ENCODE measurements at places on chromosomes 5 and 9.

DNA sequence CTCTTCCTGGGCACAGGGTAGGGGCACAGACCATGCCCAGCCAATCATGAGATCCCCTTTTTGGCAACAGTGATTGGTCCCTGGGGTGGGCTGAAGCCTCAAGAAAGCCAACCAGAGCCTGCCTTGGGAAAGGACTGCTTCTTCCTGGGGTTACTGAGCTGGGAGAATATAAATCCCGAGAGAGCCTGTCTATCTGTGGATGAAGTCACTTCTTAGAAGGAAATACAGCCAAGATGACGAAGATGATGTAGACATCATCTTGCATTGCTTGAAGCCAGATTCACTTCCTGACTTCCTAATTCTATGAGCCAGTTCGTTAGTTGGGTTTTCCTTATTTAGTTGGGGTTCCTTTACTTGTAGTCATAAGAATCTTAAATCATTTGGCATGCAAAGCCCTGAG, 50.1 kb upstream of the PWWP2A start:
- DNase-seq, result no peak

DNA sequence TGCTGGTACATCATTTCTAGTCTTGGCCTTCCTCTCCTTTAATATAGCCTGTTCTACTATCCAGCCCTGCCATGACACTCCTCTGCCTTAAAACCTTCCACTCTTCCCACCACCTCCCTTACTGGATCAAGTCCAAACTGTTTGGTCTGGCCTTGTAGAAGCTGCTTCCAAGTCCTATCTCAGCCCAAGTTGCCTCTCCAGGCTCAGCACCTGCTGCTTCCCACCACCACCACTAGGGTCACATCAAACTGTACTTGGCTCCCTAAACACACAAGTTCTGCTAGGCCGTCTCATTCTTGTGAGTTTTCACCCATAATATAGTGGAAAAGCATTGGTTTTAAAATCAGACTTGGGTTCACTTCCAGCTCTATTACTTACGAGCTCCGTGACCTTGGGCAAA, 1.4 kb downstream of the NDUFA8 start:
- DNase-seq, result no peak

GRCh38 chr9:33524306-33524947, 376 bp downstream of the ANKRD18B start:
- DNase-seq, result no peak

- no peak for DNase-seq
These were observed 3.4 kb downstream of the TLE1 start for GRCh38 chr9:81685763-81686613.

DNA sequence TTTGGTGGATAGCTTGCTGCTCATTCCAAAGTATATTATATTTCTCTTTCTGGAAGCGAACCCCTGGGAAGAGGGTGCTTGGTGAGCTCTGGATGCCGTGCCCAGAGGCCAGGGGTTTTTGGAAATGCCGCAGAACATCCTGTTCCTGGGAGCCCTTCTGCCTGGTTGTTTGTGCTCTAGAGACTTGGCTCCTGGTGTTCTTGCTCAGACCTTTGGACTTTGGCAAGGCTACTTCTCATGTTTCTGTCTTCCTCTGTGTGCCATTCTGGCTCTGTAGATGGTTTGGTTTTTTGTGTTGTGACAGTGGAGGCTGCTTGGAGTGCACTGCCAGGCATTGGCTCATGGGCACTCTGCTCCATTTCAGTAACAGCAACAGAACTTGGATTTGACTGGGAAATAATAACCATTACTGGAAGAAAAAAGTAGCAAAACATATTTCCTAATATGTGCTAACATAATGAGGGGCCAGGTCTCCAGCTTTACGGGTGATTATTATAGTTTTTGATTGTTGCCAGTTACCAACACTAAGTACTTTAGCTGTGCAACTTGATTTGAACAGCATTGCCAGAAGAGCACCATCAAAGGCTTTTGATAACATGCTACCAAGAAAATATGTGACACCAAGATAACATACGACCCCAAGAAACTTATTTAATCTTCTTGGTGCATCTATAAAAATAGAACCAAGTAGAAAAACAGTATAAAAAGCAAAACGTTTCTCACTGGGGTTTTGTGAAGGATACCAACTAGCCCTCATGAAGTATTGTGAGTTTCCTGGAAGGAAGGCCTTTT, 94.2 kb downstream of the PCSK1 start:
- no peak for DNase-seq

- no peak for DNase-seq
These were observed 471.3 kb downstream of the TMEM232 start for GRCh38 chr5:110255194-110255593.

- DNase-seq, result peak; percentile 60
These were observed 9.2 kb upstream of the GPRIN1 start for GRCh38 chr5:176619203-176619568.

DNA sequence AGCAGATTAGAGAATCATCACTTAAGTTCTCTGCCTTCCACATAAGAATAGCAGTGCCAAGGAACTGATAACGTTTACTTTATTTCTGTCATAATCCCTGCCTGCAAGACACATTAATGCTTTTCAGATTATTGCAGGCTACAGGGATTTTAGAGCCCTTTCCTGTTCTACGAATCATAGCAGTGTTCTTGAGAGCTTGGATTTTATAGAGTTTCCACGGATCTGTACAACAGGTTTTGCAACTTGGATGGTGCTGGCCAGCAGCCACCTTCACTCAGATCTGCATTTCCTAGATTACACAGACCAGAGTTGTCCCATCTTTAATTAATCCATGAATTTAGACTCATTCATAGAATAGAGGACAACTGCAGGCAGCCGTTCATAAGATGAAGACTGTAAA, 38.1 kb downstream of the SLC12A2 start:
- no peak for DNase-seq

GRCh38 chr5:29252390-29252789, 1941.1 kb upstream of the CDH6 start:
- DNase-seq, result no peak

GRCh38 chr9:114889802-114890224, 40.6 kb downstream of the TNFSF8 start:
- DNase-seq, result no peak

- DNase-seq, result no peak
These were observed 70.1 kb downstream of the DTWD2 start for GRCh38 chr5:118918232-118918631.

DNA sequence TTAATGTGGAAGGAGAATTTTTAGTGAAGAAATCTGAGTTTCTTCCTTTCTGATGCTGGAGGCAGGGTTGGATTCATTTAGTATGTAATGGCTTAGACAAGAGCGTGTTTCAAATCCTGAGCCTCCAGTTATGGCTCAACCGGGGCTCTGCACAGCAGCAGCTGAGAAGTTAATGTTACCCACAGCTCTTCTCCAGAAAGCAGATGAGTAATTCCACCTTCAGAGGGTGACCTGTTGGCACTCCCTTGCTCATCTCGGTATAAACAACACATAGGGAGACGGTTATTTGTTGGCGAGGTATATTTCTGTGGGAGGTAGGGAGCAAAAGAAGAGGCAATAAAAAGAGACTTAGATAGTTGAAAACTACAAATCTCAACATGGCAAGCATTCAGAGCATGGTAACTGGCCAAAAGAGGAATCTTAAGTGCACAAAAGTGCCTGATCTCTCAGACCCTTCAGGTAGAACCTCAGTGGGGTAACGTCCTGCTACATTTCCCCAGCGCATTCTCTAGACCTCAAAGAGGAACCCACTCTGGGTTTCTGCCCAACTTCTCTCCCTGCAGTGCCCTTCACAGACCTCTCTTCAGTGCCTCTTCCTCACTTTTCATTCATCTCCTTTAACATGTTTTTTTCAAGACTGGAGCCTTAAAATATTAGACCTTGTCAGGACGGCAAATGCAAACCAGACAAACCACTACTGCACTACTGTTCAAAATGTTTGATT, 417.5 kb upstream of the ADAMTSL1 start:
- no peak for DNase-seq

DNA sequence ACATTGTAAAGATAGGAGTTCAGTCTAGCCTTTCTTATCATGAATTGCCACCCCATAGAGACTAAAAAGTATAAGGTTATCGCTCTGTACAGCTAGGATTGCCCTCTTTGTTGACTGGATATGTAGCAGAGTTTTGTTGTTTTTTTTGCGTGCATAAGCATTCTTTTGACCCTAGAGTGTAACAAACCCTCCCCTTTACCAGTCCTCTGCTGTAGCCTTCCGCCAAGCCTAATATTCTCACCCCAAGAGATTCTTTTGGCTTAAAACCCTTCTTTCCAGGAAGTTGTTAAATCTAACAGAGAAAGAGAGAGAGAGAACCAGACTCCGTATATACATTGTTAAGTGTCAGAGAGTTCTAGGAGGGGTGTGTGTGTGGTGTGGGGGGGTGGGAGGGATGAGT, 113.9 kb downstream of the FGF1 start:
- no peak for DNase-seq

GRCh38 chr5:4511996-4512656, 628.0 kb upstream of the ADAMTS16 start:
- DNase-seq, result no peak

- DNase-seq, result no peak
These were observed 119.9 kb downstream of the DOCK2 start for GRCh38 chr5:169757016-169757415.

- no peak for DNase-seq
These were observed 61.8 kb downstream of the SMIM15 start for GRCh38 chr5:61100437-61100836.

- no peak for DNase-seq
These were observed at the start of gene PCDHB7 for GRCh38 chr5:141172381-141173204. PCDHB7 (plus strand) TSS chr5:141172644; CDS start chr5:141172836, 192 bp downstream.

DNA sequence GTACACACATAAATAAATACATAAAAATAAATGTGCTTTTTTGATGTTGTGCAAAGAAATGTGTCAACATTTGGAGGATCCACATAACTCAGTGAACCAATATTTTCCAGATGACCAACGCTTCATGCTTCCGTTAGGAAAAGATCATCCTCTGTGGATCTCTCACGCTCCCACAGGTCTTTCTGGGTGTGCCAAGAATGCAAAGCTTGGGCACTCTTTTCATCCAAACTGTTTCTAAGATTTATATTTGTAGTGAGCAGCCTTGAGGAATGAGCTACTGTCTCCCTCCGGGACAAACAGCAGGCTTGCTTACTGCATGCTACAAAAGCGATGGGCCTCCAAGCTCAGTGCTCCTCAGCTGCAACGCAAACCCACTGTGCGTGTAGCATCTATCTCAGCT, 46.2 kb upstream of the RUFY1 start:
- no peak for DNase-seq

Measured in activated T-helper 1 cell treated with anti-CD3 and anti-CD28 coated beads, Interleukin-2, amount 50 U/mL, for 16 hours (primary cell).